Osteoblast (primary cell): ENCODE measurements at places on chromosomes 3 and 15. TPM values are rescaled to one million over a fixed set of nuclear protein-coding genes. Genes with fewer than 3 reads are reported as not detected.

Gene HCN4
- not detected in 2 replicates for total RNA-seq

Gene HRH1
- 9.8 and 12.4 TPM in 2 replicates for total RNA-seq

Gene GOLGA8R
- total RNA-seq: 2.4 and 3.3 TPM in 2 replicates

Gene INSYN1
- 3.8 and 4.7 TPM in 2 replicates for total RNA-seq

Gene SPINK8
- total RNA-seq: not detected in 2 replicates

Gene IL5RA
- total RNA-seq: not detected in 2 replicates

Gene POPDC2
- 1.1 and 1.8 TPM in 2 replicates for total RNA-seq

Gene C2CD4A
- under 0.01 TPM in 1 of 2 replicates, not detected in the other for total RNA-seq

Gene RTP4
- 2.7 and 4.0 TPM in 2 replicates for total RNA-seq

Gene RHCG
- not detected in 2 replicates for total RNA-seq

Gene GOLGA8N
- 4.7 and 5.0 TPM in 2 replicates for total RNA-seq

Gene SGO1
- total RNA-seq: 0.36 and 0.88 TPM in 2 replicates

Gene SLITRK3
- total RNA-seq: not detected in 2 replicates

Gene PAQR5
- 1.1 and 1.5 TPM in 2 replicates for total RNA-seq

Gene TMC3
- not detected in 2 replicates for total RNA-seq

Gene INTS14
- 31.5 and 35.4 TPM in 2 replicates for total RNA-seq

Gene CTDSPL2
- 59.5 and 75.3 TPM in 2 replicates for total RNA-seq

Gene ABHD10
- 22.8 and 23.6 TPM in 2 replicates for total RNA-seq

Gene CCR4
- not detected in 2 replicates for total RNA-seq

Gene LPP
- 73.4 and 77.4 TPM in 2 replicates for total RNA-seq

Gene HRG
- total RNA-seq: not detected in 2 replicates

Gene LIPH
- not detected in 2 replicates for total RNA-seq

Gene SLC6A1
- total RNA-seq: not detected in 2 replicates

Gene GOLGA8J
- total RNA-seq: 0.29 TPM in 1 of 2 replicates, not detected in the other

Gene ANKRD63
- total RNA-seq: not detected in 2 replicates

Gene GLDN
- total RNA-seq: 0.59 and 1.1 TPM in 2 replicates

Gene EHD4
- total RNA-seq: 15.9 and 18.0 TPM in 2 replicates

Gene CX3CR1
- total RNA-seq: under 0.01 TPM in 2 replicates

Gene SLCO2A1
- total RNA-seq: under 0.01 and 0.36 TPM in 2 replicates

Gene ADAMTSL3
- total RNA-seq: 0.29 and 0.72 TPM in 2 replicates

Gene KCNMB2
- 0.29 and 1.1 TPM in 2 replicates for total RNA-seq

Gene DZIP1L
- 32.7 and 42.3 TPM in 2 replicates for total RNA-seq

Gene CFAP91
- 0.36 and 0.59 TPM in 2 replicates for total RNA-seq
